ENCODE measurements at places on chromosomes 5 and 9. TPM values are rescaled to one million over a fixed set of nuclear protein-coding genes. Genes with fewer than 3 reads are reported as not detected.

- no peak for DNase-seq
- no peak overlapping the region for H3K4me3 ChIP-seq
- no peaks in the 10 kb centered on the region for H3K4me1 ChIP-seq
Measured at GRCh38 chr5:59799668-59800346, 93.7 kb downstream of the PDE4D start.

GRCh38 chr9:78680196-78680595, 383.3 kb downstream of the PSAT1 start:
- no peak for DNase-seq
- H3K4me3 ChIP-seq, result no peak overlapping the region
- peaks cover 2% of the 10 kb centered on the region for H3K27me3 ChIP-seq

Gene PCDHGA7
- total RNA-seq, result 0.28 TPM

- H3K4me3 ChIP-seq, result no peak overlapping the region
- H3K27ac ChIP-seq, result no peak overlapping the region
- H3K27me3 ChIP-seq, result peaks cover 10% of the 10 kb centered on the region
- no peak for DNase-seq
- H3K4me1 ChIP-seq, result peaks cover 8% of the 10 kb centered on the region
- no peaks in the 10 kb centered on the region for H3K36me3 ChIP-seq
Measured at GRCh38 chr9:6054280-6055099, 39.1 kb upstream of the RANBP6 start.

DNA sequence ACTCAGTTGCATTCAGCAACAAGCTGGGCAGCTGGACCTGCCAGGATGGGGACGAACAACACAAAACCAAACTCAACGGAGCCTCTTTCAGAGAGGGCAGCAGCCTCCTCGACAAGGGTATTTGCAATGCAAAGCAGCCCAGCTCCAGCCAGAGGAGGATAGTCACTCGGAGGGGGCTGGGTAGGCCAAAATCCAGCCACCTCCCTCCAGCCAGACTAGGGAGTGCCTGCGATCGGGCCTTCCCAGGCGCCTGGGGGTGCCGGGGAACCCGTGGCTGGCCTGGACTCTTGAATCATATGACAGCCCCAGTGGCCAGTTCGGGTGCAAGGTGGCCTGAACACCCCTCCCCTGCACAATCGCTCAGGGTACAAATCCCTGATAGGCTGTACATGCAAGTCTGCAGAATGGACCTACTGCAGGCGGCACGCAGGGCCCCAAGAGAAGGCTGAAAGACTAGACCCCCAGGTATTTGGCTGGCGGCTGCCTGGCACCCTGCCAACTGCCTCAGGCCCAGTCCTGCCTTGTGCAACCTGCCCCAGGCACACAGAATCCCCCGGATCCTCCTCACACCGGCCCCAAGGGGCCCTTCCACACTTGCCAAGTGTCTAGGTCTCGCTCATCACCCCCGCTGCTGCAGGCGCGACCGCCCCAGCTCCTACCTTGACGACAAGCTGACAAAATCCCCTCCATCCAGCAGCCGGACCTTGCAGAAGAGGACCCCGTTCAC, 1.3 kb downstream of the EEIG1 start:
- no peak for DNase-seq
- H3K27ac ChIP-seq, result peak overlapping the region; percentile 89
- peak overlapping the region; percentile 92 for H3K4me3 ChIP-seq
- H3K27me3 ChIP-seq, result no peaks in the 10 kb centered on the region
- peaks cover 45% of the 10 kb centered on the region for H3K4me1 ChIP-seq

GRCh38 chr9:75432386-75432785, 344.1 kb downstream of the OSTF1 start:
- H3K4me3 ChIP-seq, result no peak overlapping the region
- H3K27me3 ChIP-seq, result peaks cover 11% of the 10 kb centered on the region
- no peaks in the 10 kb centered on the region for H3K4me1 ChIP-seq
- no peak for DNase-seq
